BJ (cell line): ENCODE measurements at places on chromosomes 16 and 17.

DNA sequence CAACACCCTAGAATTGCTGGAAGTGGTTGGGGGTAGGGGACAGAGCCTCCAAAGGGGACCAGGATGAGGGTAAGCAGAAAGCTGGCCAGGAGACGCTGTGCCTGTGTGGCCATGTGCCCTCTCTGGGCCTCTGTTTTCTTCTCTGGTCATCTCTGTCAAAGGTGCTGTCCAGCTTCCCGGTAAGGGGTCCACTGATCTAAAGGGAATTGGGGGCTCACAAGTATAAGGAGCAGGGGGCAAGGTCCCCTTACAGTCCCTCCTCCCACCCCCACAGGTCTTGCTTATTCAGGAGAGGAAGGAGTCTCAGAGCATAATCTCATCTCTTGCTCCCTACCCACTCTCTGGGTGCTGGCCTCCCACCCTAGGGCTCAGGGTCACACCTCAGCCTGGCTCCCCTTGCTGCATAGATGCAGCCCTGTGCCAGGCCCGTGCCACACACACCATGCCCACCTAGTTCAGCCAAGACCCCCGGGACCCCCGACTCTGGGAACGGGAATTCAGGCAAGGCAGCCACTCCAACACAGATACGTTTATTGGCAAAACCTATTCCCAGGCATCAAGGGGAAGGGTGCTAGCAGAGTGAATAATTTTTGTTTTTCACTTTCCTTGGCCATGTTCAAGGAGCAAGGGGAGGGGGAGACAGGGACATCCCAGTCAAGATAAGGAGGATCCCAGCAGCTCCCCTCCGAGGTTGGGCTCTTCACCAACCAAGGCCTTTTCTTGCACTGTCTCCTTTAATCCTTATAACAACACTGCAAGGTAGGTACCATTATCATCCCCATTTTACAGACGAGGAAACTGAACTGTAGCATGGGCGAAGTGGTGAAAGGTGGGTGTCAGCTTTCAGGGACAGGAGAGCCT lies 19.8 kb downstream of the SLC4A1 start:
- no peak for DNase-seq

DNA sequence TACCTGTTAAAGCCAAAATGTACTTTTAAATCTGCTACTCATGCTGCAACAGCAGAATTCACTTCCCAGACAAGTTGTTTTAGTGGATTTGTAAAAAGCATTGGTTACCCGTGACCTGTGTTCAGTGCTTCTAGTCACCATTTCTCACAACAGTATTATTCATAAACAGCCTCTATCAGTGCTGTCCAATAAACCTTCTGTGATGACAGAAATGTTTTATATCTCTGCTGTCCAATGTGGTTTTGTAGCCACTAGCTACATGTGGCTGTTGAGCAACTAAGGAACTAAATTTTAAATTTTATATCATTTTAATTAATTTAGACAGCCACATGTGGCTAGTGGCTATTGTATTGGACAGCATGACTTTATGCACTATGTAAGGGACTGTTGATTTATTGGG lies 12.6 kb downstream of the MAP3K3 start:
- DNase-seq = no peak

- DNase-seq = no peak
These were observed 144.8 kb downstream of the KCNJ2 start for GRCh38 chr17:70314096-70314495.

- DNase-seq = no peak
These were observed 3.0 kb upstream of the ACTG1 start for GRCh38 chr17:81515530-81516041.

- DNase-seq = no peak
These were observed 7.9 kb upstream of the PAM16 start for GRCh38 chr16:4358831-4359561.

DNA sequence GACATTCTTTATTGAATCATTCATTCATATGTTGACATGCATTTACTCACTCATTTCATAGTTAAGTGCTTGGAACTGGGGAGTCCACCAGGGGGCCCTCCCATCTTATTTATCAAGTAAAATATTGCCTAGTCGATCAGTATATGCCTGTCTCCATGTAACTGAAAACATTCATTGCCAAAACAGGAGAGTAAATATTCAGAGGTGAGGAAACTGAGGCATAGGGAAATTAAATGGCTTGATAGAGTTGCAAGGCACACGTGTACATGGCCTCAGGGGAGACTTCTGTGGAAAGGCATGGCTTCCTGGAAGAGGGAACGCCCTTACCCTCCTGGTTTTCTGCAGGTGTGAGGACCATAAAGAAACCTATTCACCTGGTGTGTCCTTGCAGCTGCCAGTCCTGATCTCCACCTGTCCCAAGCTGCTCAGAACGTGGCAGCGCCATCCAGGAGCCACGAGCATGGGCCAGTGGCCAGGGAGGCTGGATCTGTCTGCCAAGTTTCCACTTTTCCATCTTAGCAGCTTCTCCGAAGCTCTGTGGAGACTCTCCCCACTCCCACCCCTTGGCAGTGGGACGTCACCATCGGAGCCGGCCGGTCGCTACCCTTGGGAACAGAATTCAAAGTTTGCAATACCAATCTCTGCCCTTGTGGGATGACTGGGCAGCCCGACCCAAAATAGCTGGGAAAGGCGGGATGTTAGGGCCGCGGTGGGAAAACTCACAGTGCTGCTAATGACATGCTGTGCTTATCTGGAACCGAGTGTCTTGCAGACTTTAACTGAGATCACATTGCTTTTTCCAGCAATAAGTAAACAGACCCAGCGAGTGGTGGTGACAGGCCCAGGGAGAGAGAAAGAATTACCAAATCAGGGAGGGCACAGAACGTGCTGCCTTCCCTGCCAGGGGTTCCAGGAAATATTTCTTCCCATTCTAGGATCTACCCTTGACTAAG lies 4.1 kb upstream of the C1QTNF1 start:
- no peak for DNase-seq

DNA sequence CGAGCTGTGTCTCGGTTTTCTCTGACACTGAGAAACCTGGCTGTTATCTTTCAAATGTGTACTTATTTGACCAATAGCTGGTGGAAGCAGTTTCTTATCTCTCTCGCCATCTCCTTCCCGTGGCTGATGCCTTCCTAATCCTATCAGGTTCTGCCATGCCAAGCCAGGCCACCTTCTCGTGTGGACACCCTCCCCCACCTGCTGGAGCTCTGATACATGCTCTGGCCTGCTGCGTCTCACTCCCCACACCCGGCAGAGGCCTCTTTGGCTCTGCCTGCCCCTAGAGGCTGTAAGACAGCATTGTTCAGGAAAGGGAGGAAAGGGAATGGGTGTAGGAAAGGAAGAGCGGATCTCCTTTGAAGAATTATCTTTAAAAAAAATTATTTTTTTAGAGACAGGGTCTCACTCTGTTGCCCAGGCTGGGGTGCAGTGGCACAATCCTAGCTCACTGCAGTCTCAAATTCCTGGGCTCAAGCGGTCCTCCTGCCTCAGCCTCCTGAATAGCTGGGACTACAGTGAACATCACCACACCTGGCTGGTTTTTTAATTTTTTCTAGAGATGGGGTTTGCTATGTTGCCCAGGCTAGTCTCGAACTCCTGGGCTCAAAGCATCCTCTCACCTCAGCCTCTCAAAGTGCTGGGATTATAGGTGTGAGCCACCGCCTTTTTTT lies 7.5 kb upstream of the ARMC5 start:
- DNase-seq = no peak

GRCh38 chr17:77264617-77265230 lies 124.0 kb downstream of the SEC14L1 start:
- no peak for DNase-seq

DNA sequence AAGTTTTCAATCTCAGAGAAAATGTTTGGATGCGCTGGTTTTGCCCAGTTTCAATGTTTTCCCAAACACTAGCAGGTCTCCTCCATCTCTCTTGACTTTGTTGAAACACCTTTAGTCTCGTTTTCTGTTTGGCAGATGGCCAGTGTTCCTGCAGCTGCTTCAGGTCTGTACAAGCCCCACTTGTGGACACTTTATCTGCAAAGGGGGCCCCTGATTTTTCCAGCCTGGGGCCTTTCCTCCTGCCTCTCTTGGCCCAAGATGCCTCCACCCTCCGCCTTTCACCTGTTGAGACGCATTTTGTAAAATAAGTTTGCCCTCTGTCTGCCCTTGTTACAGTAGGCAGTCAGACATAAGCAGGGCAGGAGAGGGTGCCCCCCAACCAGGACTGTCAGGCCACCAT lies 21.8 kb upstream of the PRM1 start:
- no peak for DNase-seq

- no peak for DNase-seq
These were observed 64.0 kb downstream of the MRM1 start for GRCh38 chr17:36665417-36665816.

DNA sequence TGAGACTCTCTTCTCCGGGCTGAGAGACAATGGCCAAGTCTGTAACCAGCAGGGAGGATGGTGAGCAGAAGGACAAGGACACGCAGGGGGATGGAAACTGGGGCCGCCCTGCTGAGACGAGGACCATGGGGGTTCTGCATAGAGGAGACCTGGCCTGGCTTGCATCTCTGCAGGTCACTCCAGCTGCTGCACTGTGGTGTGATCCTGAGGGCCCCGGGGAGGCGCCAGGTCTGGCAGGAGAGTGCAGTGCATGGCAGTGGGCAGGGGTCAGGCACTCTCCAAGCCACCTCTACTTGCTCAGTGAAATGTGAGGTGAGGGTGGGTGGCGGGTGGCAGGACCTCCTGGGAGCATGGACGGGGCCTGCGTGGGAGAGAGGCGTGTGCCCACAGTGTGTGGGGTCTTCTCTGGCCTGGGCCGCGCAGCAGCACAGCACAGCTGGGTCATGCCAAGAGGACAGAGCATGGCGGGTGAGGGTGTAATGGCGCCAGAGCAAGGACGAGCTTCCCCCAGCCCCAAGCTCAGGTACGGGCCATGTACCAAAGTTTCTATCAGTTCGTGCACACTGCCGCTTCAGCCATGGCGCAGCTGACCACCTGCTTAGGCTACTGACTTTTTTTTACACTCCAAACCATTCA lies 43.1 kb downstream of the KLHDC4 start:
- DNase-seq = no peak

GRCh38 chr17:10268005-10268404 lies 69.6 kb upstream of the GAS7 start:
- DNase-seq = no peak

DNA sequence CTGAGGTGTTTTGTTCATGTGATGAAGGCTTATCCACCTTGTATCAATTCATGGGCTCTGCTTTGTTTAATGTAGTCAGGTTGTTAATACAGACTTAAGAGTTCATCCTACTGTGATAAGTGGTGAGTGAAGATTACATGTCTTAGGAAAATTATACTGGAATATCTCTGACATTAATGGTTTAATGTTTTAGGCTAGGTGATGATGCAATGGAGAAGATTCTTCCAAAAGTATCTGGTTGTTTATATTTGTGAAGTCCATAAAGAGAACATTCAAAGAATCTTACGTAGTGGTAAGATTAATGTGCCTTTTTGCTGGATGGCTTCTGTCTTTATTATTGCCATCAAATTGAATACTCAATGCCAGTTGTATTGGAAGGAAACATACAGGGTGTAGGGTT lies 236.4 kb downstream of the BCAS3 start:
- DNase-seq = no peak

- no peak for DNase-seq
These were observed 20.0 kb upstream of the GLG1 start for GRCh38 chr16:74626741-74627416.

DNA sequence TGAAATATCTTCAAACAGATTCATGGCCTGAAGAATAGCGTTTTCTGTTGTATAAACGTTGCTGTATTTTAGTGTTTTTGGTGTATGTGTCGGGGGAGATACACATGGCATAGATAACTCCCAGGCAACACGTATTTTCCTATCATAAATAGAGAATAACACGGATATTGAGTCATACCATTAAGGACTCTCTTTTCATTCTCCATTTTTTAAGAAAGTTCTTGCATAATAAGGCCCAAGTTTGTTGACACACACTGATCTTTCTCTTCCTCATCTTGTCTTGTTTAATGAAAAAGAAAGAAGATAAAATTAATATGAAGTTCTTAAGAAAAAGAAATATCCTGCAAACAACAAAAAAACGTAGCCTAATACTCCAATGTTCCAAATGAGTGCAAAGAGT lies 13.4 kb downstream of the ABCA8 start:
- no peak for DNase-seq

DNA sequence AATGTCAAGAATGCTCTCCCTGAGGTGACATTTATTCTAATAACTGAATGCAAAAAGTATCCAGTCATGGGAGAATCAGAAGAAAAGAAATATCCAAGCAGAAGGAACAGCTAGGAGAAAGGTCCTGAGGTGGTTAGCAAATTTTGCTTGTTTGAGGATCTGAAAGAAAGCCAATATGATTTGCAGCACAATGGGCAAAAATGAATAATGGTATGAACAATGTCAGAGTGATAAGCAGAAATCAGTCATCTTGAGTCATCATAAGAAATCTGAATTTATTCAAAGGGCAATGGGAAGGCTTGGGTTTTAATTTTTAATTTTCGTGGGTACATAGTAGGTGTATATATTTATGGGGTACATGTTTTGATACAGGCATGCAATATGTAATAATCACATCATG lies 68.5 kb downstream of the BRIP1 start:
- DNase-seq = no peak

DNA sequence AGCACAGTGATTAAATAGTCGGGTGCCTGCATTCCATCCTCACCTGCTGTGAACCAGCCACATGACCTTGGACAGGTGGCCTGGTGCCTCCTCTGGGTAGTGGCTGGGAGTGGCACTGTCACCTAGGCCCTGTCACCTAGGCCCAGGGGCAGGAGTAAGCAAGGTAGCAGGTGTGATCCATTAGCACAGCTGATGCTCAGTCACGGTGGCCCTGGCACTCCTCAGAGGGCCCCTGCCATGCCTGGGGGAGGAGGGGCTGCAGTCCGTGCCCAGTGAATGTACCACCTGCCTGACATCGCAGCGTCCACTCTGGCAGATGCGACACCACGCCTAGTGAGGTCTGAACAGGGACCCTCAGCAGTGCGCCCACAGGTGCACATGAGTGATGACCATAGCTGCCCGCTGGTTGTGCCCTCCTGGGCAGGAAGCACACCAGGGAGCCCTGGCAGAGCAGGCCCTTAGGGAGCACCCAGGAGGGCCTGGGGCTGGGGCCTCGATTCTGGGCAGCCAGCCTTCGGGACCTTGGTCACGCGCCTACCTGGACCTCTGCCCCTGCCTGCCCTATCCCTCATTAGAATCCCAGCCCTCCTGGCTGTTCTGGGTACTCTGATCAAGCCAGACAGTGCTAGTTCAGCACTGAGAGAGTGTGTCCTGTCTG lies 33.1 kb upstream of the CRISPLD2 start:
- DNase-seq = no peak
